ENCODE measurements at places on chromosomes 11 and 22.

GRCh38 chr22:19176732-19177131, 1.8 kb downstream of the SLC25A1 start:
- DNase-seq: no peak

DNA sequence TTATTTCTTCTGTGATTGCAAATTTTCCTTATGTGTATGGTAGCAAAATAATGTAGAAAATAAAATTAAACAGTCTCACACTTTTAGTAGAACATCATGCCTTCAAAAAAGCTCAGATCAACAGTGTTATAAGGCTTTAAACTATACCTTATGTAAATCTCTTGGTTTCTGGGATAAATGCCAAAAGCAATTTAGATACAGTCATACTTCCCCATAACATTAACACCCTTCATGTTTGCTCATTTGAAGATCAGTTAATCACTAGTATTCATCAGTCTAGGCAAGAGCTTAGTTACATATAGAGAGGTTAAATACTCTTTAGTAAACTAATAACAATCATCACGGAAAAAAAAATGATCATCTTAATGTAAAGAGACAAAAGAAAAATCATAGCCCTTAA, 421.8 kb upstream of the ANO3 start:
- DNase-seq: no peak

- no peak for DNase-seq
These were observed 328.3 kb downstream of the FAT3 start for GRCh38 chr11:92552942-92553341.

GRCh38 chr22:20154602-20155187, 3.8 kb upstream of the CCDC188 start:
- DNase-seq: no peak

DNA sequence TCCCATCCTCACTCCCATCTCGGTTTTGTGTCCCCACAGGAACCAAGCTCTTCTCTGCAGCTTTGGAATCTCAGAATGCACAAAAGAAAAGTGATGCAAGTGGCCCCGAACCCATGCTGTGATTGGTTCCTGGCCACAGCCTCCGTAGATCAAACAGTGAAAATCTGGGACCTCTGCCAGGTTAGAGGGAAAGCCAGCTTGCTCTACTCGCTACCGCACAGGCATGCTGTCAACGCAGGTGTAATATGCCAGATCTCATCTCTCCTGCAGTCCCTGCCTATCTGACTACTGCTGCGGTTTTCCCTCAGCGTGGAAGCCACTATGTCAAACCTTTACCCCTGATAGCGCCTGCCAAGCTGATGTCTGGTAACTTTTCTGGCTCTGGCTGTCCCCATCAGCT, 200.5 kb upstream of the LRRC4C start:
- DNase-seq: no peak

DNA sequence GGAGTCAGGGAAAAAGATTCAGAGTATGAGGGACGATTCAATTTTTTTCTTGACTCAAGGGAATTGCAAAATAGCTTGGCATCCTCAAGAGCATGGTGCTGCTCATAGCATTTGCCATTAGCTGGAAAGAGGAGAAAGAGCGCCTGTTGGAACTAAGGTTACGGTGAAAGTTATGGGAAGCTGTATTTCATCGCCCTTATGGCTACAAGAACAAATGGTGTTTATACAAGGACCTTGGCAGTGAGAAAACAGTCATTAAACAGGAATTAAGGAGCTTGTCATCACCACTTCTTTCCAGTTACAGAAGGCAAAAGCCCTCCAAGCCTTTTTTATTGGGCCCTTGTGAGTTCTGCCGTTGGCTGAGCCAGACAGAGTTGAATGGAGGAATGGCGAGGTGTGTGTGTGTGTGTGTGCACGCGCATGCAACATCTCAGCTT, 74.2 kb downstream of the ALX4 start:
- no peak for DNase-seq

DNA sequence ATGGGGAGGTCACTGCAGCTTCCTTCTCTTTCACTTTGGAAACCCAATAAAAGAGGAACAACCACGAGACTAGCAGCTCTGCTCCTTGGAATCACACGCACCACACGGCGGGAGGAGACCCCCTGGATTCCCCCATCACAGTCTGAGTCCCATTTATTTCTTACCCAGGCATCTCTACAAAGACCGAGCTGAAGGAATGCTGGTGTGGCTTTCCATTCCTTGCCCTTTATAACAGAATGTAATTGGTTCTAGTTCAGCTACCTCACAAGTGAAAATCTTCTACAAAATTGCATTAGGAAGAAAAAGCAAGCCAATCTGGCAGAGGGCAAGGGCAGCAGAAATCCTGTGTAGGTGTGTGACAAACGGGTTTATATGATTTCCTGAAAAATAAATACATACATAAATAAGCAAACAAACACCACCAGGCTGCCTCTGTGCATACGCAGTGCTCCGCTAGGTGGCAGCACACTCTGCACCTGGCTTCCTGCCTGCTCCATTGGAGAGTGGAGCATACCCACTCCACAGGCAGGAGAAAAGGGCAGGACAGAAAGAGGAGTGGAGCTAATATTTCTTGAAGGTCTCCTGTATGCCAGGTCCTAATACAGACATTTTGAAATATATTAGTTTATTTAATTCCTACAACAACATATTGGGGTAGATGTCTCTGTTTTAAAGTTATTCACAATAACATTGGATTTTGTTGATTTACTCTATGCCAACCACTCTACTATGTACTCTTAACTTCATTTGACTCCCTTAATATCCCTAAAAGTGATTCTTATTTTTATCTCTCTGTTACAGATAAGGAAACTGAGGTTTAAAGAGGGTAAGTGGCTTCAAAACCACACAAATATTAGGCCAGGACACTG, 673.1 kb downstream of the KCNA4 start:
- no peak for DNase-seq

DNA sequence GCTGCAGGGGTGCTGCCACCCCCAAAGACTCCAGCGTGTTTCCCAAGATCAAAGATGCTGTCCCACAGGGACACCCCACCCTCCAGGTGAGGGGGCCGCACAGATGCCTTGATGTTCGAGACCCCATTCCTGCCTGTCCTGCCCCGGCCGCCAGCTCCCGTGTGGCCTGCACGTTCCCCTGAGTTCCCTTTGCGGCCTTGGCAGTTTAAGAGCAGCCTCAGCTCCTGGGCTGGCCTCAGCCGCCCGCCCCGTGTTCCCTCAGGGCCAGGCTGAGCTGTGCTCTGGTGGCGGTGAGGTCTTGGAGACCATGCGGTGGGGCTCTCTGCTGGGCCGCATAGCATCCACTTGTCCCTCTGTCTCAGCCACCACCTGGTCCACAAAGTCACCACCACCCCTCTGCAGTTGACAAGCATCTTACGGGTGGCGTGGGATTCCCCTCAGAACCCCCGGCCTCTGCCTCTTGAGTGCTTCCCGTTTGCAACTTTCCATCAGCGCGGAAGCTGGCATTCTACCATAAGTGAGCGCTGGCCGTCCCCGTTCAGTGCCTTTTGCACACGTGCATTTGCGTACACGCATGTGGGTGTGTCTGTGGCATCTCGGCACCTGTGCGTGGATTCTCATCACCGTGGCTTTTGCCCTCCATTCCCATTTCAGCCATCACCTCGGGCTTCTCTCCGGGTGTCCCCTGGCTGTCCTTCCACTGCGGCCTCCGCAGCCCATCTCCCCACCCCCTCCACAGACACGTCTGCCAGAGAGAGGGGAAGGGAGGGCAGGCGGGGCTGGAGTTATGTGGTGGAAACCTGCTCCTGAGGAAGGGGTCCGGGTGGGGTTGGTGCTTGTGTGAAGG, 35.9 kb downstream of the CTTN start:
- DNase-seq: no peak

- peak; percentile 64 for DNase-seq
These were observed 45.7 kb downstream of the TXN2 start for GRCh38 chr22:36435516-36436415.

DNA sequence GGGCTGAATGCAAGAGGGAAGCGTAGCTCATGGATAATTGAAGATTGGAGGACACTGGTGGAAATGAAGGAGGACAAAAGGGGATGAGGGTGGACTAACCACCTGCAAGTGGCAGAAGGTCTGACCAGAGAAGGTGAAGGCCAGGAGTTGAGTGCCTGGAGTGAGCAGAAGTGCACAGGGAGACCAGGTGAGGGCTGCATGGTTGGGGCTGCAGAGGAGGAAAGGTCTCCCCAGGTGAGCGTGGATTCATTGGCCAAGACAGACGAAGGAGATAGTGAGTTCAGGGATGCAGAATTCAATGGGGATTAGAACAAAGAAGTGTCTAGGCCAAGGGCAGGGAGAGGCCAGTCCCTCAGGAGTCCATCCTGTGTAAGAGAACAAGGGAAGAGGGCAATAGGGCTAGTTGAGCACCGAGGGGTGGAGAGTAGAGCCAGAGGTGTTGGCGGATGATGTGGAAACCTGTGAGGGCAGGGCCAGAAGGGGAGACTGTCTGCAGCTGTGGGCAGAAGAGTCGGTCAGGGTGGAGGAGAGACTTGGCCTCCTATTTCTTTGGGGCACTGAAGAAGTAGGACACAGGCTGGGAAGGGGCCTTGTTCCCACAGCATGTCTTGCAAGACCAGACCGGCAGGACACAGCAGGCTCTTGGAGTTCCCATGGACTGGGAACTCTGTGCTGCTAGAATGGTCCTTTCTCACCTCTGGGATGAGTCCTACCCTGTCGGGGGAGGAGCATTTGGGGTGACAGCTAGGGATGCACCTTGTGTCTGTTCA, 6.7 kb downstream of the TRIM29 start:
- no peak for DNase-seq

DNA sequence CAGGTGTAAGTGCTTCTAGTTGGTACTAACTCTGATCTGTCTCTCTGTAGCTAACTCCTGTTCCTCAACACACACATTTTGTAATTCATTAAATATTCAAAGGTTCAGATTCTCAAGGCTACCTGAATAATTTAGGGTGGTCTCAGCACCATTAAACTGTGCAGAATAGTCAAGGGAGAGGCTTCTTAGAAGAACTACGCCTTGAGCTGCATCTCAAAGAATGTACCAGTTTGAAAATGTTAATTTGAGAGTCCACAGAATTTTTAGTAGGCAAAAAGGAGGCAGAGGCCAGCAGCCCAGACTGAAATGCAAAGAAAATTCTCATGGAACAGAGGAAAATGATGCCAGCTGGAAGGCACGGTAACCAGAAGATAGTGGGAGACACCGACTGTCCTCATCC, 72.2 kb downstream of the GAB2 start:
- no peak for DNase-seq

- no peak for DNase-seq
These were observed 45.6 kb downstream of the CD82 start for GRCh38 chr11:44611088-44611487.

DNA sequence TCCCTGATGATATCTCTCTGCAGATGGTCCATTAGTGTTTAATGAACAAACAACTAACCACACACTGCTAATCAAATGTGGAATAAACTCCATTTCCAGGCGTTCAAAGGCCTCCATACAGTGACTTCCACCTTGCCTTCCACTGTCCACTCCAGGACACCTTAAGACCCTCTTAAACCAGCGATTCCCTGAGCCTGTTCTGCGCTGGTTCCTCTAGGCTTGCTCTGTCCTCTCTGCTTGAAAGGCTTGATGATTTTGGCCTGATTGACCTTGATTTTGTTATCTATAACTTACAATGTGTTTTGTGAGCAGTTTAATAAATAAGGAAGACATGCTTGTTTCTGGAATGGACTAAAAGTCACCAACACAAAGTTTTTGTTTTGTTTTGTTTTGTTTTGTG, 12.0 kb downstream of the OVCH2 start:
- no peak for DNase-seq

- DNase-seq: no peak
These were observed 2.3 kb upstream of the FOLR1 start for GRCh38 chr11:72189455-72190250.

DNA sequence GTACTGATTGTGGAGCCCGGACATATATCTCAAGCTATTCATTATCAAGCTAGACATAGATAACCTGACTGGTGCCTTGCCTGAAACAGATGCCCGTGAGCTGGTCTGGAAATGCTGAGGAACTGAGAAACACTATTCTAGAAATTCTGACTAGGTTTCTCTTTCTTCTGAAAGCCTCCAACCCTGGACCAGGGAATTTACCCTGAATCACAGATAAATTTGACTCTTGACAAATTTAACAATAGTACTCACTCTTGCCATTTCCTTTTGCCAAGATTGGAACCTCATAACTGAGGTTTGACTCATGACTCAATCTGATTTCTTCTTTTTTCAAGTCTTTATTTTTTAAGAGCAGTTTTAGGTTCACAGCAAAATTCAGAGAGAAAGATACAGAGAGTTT, 189.6 kb upstream of the SYN3 start:
- no peak for DNase-seq

DNA sequence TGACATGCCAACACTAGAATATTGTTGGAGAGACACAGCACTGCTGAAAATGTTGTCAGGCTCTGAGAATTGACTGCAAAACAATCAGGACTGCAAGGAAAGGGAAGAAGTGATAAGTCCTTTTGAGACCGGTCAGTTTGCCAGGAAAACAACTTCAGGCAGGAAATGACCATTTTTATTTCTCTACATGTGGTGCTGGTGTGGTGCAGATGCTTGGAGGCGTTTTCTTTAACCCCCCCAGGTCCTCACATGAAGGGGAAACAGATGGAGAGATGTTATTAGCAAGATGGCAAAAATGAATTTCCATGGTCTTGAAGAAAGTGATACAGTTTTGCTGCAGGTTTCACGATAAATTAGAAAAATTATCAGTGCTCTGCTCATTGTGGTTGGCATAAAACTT, 5.7 kb downstream of the AP2A2 start:
- no peak for DNase-seq

- no peak for DNase-seq
These were observed 28.3 kb upstream of the PARVB start for GRCh38 chr22:43995798-43996169.

DNA sequence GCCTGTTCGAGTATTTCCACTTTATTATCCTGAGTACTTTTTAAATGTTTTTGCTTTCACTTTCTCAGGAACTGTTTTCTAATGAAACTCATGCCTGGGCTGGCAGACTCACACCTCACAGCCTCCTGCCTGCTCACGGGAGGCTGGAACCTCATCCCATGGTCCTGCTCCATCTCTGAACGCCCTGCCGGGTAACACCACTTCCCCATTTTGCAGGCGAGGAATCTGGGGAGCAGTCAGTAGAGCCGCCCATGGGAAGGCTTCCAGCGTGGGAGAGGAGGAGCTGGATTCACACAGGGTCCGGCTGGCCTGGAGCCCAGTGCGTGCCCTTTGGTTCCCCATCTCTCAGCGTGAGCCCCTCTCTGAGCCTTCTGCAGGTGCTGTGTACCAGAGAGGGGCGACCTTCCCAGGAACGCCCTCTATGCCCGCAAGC, 53.6 kb downstream of the SCUBE1 start:
- DNase-seq: no peak

GRCh38 chr11:117862019-117862725, 14.3 kb downstream of the FXYD6 start:
- no peak for DNase-seq

DNA sequence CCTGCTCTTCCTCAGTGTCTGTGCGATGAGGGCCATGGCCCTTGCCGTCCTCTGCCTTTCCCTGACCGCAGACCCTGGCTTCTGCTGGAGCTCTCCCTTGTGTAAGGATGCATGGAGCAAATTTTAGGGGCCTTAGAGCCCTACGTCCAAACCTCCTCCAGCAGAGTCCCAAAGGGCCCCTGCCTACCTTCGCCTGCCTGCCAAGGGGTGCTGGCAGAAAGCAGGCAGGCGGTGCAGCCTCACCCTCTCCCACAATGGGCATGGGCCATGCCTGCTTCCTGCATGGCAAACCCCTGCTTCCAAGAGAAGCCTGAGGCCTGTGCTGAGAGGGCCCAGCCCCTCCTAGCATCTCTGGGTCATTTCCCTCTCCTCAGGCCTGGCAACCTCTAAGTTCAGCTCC, 71.3 kb upstream of the FGF3 start:
- DNase-seq: no peak

GRCh38 chr11:98800696-98801095, 220.1 kb upstream of the CNTN5 start:
- DNase-seq: no peak
